ENCODE measurements at places on chromosomes 2 and 18.

- no peak for DNase-seq
Measured at GRCh38 chr2:30439879-30440278, 7.2 kb upstream of the LCLAT1 start.

GRCh38 chr2:240140511-240140910, at the start of gene OTOS:
OTOS (minus strand) TSS chr2:240140658; CDS start chr2:240140326, 332 bp downstream.
- no peak for DNase-seq

DNA sequence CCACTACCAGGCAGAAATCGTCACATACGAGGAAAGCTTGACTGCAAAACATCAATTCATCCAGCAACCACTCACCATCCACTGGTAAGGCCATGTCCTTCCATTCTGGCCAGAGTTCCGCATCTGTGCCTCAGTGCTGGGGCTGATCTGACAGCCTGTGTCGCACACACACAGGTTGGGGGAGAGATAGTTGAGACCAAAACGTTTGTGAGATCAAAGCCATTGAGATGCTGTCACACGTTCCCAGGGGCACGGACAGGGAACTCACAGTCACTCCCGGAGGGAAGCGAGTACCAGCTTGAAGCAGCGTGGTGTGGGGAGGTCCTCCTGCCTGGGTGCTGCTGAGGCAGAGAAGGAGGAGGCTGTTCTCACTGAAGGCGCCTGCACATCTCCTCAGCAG, 458.5 kb upstream of the SALL3 start:
- no peak for DNase-seq

- DNase-seq, result no peak
Measured at GRCh38 chr18:56835331-56835730, 184.2 kb downstream of the WDR7 start.

DNA sequence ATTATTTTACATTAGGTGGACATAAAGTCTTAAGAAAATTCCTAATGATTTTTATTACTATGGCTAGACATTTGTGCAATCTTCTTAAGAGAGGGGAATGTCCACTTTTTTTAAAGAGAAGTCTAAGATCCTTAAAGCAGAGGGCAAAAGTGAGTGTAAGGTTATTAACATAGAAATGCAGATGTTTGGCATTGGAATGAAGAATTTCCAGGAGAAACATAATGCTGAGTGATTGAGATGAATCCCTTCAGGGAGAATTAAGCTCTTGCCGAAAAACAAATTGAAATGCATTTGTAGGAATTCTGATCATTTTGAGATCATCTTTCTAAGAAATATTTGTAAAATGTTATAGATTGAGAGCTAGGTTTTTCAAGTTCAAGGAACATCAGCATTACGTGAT, 15.0 kb downstream of the FAM124B start:
- DNase-seq, result no peak

GRCh38 chr2:75340560-75340959, 141.2 kb upstream of the TACR1 start:
- DNase-seq, result no peak

DNA sequence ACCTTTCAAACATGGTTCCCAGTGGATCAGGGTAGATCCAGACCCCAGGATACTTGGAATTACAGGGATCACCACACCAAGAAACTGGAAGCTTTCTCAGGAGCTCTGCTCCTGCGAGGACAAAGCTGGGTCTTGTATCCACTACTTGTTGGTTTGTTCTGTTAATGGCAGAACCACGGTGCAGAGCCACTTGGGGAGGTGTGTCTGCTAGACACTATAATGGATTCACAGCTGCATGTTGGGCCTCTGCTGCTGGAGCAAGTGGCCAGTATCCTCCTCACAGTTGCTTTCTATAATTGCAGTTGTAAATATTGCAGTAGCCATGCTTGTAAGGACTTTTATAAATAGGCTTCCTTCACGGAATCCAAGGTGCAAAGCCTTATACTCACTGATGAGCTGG, 12.9 kb downstream of the FOSL2 start:
- DNase-seq, result no peak

GRCh38 chr18:77102259-77103040, 30.1 kb downstream of the MBP start:
- DNase-seq, result no peak

- DNase-seq, result no peak
Measured at GRCh38 chr2:64738026-64738425, 84.3 kb upstream of the SERTAD2 start.

DNA sequence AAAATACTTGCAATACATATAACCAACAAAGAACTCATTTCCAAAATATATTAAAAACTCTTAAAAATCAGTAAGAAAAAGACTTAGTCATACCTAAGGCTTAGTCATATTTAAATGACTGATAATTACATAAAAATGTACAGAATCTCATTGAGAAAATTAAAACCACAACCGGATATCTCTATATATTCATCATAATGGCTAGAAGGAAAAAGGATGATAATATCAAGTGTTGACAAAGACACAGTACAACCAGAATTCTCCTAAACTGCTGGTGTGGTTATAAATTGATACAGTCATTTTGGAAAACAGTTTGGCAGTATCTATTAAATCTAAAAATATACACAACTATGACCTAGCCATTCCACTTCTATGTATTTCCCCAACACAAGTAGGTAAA, 27.1 kb upstream of the IHH start:
- DNase-seq, result no peak
